ENCODE measurements at places on chromosomes 3 and 15. TPM values are rescaled to one million over a fixed set of nuclear protein-coding genes. Genes with fewer than 3 reads are reported as not detected.

Gene ERICH6
- not detected for total RNA-seq

Gene CBLB
- 163 TPM for total RNA-seq

Gene SYNPR
- not detected for total RNA-seq

Gene PLCH1
- total RNA-seq: 0.26 TPM

Gene FBXW12
- total RNA-seq: 0.11 TPM

Gene TUSC7
- total RNA-seq: not detected

DNA sequence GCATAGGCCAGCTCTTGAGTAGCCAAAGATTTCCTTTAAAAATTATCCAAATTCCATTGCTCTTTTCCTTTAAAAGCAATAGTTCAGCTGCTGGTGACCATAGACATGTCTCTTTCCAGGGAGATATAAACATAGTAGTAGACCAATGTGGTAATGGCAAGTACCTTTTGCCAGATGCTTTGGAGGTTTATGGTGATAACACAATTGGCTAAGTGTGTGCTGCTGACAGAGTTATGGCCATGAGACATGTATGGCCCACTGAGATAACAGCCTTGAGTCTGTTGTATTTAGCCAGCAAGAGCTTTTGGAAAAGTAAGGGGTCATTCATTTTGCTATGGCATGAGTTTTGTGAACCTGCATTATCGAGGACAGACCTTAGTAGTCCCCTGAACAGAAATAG, 1146.8 kb downstream of the TUSC7 start:
- DNase-seq: no peak

DNA sequence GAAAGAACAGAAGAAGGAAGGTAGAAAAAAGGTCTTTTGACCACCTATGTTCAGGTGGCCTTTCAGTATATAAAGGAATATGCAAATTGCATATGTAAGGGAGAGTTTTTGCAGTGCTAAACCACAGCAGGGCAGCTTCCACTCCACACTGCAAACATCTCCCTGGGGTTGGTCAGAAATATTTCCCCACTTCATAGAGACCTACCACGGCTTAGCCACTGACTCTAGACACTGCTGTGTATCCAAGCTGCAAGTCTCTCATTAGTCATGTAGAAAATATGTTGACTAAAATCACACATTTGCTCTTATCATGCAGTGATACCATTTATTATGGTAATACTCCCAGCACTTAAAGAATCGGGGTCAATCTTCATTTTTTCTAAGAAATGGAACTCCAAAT, 214.9 kb upstream of the NR2F2 start:
- no peak for DNase-seq

- peak; percentile 18 for DNase-seq
Measured at GRCh38 chr15:55897560-55898336, 95.7 kb downstream of the NEDD4 start.

DNA sequence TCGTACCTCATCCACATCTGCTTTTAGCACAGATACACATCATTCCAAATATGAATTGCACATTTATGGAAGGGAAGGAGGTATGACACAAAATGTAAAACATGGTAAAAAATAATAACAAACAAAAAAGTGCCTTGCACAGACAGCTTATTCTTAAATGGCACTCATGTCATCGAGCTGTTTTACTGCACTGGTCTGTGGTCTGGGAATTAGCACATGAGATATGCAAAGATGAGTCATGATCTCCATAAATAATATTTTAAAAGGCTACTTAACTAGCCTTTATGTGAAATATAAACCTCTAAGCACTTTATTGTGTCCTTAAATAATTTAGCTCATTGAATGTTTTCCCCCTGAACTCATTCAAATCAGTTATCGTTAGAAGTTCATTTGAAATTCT, 142.2 kb upstream of the ZNF385D start:
- DNase-seq: no peak

DNA sequence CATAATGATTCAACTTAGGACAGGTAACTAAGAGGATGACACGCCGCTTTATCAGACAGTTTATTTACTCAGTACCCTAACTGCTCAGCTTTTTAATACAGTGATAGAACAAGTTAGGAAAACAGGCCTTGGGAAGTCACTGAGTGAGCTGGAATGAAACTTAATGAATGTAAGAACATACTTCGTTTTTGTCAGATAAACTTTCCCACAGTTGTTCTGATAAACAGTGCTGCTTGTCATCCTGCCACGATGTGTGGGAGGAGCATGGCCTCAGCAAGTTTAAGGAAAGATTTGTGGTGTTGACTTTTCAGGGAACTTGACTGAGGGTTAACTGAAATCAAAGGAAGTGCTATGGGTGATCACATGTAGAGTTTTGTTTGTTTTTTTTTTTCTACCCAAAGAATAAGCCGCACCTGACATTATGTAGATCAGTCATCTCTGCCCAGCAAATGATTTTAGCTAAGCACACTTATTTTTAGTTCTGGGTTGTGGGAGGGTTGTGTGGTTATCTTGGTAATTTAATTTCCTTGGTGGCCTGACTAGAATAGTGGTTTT, 5.6 kb upstream of the P2RY14 start:
- peak; percentile 53 for DNase-seq

GRCh38 chr3:143331350-143331749, 211.8 kb downstream of the CHST2 start:
- DNase-seq: no peak

GRCh38 chr15:70827721-70828120, 26.2 kb downstream of the LARP6 start:
- no peak for DNase-seq

DNA sequence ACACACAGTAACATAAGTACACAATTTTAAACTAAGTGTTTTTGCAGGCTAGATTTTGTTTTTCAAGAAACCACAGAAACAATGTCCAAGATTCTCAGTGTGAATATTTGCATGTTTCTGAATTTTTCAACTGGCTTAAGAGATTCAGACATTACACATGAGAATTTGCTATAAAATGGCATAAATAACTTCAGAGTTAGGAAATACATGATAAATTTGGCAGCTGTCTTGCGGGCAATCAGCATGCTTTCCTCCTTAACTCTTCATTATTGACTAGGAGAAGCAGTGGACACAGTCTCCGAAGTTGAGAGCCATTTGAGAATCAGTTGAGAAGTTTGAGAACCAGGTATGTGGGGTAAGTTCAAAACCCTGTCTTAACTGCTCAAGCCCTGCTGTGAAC, 625.6 kb upstream of the SGO1 start:
- no peak for DNase-seq

- DNase-seq: peak; percentile 71
Measured at GRCh38 chr3:28667646-28668621, 319.3 kb upstream of the AZI2 start.

DNA sequence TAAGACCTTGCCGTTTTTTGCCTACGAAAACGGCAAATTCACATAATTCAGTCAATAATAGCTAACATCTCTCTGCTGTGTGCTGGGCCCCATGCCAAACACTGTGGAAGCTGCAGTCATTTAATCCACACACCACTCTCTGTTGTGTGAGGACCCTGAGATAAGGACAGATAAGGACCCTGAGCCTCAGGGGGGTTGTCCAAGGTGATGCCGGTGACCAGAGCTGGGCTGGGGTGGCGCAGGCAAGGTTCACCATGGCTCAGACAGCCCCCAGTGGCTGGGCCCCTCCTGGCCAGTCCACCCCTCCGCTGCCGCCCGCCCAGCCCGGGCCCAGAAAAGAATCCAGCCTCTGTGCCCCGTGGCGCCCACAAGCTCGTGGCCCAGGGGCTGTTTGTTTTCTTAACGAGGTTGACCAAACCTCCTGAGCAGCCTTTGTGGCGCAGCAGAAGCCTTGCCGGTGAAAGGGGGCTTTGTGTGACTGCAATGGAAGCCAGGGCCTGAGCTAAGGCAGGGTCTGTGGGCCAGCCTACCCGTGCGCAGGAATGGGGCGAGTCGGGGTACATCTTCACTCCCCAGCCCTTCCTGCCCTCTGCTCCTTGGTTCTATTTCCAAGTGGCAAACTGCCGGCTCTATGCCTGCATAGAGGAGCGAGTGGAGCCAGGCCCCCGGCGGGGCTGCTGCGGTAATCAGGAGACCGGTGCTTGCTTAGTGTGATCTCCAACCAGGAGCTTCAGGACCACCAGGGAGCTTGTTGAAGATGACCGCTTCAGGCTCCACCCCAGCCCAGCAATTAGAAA, 4.4 kb upstream of the SNX22 start:
- DNase-seq: no peak

DNA sequence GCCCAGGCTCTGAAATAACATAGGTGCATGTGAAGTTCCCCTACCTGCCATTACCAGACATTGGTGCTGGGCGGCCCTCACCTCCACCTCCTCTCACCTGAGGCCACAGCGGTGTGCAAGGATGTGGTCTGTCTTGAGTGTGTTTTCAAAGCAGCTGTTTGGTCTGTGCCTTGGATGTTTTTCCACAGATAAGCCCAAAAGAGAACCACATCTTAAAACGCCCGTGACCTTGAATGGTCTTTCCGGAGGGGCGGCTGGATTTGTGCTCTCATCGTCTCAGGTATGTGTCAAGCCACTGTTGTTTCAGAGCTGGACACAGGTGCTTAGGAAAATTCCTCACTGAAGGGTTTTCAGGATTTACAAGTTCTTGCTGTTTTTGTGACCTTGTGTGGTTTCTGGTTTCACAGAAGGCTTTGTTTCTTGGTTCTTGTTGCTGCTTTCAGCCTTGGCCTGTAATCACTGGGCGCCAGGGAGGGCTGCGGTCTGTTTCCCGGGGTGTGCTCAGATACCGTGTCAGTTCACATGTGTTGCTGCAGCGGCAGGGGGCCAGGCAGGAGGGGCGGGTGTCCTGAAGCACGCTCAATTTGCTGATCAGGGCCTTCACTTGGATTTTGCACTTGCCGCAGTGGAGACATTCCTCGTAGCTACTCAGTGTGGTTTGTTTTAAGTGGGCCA, 128.4 kb downstream of the IGF1R start:
- DNase-seq: peak; percentile 63

DNA sequence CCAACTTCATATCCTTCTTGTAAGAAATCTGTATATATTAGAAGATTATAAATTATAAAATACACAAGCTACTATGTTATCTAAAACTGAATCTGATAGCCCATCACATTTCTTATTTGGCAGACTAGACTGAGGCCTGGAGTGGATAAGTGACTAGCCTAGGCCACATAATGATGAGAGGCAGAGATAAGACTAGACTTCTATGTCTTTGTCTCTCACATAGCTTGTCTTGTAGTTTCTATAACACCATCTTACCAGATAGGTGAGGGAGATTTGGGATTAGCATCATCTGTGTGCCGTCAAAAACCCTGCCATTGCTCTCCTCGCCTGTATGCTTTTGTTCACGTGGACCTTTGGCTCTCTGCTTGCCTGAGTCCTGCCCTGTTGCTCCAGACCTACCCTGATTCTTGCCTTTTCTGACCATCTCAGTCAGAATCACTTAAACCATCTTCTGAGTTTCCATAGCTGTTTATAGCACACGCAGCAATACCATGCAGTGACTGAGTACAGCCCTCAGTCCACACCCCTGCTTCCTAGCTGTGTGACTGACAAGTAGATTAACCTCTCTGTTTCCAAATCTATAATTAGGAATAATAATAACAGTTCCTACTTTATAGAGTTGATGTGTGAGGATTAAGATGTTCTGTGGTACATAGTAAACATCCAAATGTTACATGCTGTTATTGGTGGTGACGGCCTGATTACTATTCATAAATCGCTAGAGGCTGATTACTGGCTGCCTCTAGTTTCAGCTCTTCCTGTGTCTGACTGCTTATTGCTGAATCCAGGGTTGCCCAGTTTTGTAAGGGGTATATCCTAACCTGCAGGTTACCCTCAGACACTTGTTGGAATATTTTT, 49.7 kb downstream of the PDE8A start:
- DNase-seq: no peak

DNA sequence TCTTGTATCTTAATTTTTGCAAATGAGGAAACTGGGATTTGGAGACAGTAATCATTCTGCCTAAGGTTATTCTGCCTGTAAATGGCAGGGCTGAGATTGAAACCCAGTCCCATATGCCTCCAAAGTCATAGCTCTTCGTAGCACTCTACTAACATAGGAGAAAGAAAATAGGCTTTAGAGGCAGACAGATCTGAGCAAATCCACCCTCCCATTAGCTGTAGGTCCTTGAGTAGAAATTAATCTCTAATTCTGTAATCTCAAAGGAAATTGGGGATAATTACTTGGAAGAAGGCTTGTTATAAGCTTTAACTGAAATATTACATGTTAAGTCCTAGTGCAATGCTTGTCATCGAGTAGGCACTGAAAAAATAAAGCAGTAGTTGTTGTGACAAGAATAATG, 252.1 kb upstream of the PEX5L start:
- no peak for DNase-seq

DNA sequence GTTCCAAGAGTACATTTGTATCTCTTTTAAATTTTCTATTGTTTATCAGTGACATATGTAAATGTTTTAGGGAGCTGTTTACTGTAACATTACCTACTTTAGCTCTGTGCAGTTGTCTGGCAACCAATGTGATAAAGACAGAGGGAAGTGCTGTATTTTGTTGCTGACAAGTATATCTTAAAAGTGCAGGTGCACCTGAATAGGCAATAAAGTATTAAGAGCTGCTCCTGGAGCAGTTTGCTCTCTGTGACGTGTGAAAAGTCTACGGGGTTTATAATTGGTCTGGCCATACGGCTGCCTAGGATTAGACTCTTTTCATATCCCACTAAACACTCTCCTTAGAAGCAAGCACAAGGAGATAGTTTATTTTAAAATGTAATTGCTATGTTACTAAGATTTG, 178.3 kb downstream of the IGF1R start:
- no peak for DNase-seq

DNA sequence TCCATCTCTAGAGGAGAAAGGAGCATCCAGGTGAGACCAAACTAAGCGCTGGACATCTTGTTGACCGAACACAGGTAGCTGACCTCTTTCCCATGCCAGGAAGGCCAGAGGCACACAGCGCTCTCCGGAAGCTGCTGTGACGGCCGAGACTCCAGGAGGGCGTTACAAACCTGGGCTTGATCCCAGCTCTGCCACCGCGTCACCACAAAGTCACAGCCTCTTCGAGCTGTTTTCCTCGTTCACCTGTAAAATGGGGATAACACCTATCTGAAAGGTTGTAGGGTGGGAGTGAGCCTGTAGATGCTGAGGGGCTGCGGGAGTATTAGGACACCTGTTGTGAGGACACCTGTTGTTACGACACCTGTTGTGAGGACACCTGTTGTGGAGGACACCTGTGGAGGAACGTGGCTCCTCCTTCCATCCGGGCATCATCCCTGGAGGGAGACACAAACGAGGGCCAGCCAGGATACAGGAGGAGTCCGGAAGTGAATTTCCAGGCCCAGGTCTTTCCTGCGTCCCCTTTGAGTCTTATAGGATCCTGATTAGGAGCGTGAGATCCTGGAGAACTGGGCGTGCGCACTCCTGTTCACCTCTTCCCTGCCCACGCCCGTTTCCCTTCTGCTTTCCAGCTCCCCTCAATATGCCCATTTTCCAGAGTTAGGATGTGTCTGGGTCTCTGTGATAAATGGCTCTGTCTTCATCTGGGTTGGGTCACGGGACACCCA, 2.3 kb upstream of the MUC4 start:
- DNase-seq: no peak
